Myocyte (in vitro differentiated cells): ENCODE measurements at places on chromosomes 16 and 17.

- peak; percentile 33 for DNase-seq
Observed at GRCh38 chr16:8572919-8573724, 17.2 kb downstream of the TMEM114 start.

DNA sequence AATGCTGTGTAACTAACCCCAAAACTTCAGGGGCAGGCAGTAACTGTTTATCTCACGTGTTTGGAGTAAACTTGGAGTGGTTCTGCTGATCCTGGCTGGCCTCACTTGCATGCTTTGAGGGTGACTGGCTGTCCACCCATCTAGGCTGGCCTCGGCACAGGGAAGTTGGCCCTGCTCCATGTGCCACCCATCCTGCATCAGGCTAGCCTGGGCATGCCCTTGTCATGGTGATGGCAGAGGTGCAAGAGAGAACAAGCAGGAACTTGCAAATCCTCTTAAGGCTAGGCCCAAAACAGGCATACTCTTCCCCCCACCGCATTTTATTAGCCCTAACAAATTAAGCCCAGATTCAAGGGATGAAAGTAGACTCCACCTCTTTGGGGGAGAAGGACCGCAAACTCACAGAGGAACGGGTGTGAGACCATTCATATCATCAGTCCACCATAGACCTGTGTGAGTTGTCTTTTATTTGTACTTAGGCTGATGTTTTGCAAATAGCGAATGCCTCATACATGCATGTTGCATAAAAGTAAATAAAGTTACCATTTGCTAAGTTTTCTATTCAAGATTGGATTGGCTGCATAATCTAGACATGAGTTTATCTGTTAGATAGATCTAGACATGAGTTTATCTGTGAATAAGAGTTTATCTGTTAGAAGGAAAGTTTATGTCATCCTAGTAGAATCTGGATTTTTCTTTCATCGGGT lies 221.0 kb downstream of the CCDC182 start:
- DNase-seq, result peak; percentile 90

- DNase-seq, result peak; percentile 50
Observed at GRCh38 chr16:48556913-48557351, 53.0 kb downstream of the N4BP1 start.

- no peak for DNase-seq
Observed at GRCh38 chr16:47299587-47299986, 155.8 kb upstream of the NETO2 start.

GRCh38 chr16:19898924-19899604 lies 14.4 kb upstream of the GPRC5B start:
- peak; percentile 74 for DNase-seq

DNA sequence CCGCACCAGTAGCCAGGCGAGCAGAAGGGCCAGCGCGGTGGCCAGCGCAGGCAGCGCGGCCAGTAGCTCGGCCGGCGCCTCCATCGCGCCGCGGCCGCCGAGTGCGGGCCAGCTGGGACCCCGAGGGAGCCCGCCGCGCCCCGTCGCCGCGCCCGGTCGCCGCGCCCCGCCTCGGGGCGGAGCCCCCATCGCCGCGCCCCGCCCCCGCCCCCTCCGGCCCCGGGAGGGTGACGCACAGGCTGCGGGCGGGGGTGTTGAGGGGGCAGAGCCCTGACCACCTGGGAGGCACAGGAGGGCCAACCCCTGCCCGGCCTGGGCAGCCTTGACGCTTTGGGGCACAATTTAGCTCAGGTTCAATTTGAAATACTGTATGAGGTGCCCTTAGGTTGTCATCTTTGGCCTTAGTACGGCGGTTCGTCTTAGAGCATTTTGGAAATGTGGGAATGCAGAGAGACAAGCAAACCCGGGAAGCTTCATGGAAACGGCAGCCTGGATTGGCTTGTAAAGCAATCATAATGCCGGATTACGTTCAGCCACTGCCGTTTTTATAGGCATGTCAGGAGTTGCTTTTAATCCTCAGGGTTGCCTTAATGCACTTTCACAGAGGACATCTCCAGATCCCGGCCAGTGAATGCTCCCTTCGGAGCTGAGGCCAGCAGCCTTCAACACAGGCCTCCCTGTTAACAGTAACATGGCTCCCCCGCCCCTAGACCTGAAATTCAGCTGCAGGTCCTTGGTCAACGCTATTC lies at the start of gene MXRA7:
MXRA7 (minus strand) TSS at position 103 of the 749 bp plus-strand sequence; CDS start at position 84, 19 bp downstream.
- peak; percentile 84 for DNase-seq

DNA sequence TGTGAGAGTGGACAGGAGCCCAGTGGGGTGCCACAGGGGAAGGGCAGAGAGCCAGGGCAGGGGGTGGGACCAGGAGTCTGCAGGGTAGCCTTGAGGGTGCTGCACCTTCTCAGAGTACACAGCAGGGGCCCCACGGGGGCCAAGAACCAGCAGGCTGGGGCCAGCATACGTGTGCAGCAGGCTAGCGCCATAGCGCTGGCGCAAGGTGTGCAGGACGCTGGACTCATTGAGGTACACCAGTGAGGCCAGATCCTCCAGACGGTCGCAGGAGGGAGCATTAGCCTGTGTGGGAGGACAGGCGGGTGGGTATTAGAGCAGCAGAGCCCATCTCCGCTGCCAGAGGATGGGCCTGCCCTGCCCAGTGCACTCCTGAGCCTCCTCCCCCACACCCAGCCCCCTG lies 58.8 kb downstream of the MYO18A start:
- no peak for DNase-seq

DNA sequence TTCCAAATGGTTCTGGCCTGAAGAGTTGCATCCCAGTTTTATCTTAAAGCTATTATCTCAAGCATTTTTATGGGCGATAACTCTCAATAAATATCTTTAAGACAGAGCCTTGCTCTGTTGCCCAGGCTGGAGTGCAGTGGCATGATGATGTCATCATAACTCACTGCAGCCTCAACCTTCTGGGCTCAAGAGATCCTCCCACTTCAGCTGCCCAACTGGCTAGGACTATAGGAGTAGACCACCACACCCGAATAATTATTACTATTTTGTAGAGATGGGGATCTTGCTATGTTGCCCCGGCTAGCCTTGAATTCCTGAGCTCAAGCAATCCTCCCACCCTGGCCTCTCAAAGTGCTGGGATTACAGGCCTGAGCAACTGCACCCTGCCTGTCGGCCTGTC lies 26.1 kb upstream of the CYTH1 start:
- DNase-seq, result no peak

DNA sequence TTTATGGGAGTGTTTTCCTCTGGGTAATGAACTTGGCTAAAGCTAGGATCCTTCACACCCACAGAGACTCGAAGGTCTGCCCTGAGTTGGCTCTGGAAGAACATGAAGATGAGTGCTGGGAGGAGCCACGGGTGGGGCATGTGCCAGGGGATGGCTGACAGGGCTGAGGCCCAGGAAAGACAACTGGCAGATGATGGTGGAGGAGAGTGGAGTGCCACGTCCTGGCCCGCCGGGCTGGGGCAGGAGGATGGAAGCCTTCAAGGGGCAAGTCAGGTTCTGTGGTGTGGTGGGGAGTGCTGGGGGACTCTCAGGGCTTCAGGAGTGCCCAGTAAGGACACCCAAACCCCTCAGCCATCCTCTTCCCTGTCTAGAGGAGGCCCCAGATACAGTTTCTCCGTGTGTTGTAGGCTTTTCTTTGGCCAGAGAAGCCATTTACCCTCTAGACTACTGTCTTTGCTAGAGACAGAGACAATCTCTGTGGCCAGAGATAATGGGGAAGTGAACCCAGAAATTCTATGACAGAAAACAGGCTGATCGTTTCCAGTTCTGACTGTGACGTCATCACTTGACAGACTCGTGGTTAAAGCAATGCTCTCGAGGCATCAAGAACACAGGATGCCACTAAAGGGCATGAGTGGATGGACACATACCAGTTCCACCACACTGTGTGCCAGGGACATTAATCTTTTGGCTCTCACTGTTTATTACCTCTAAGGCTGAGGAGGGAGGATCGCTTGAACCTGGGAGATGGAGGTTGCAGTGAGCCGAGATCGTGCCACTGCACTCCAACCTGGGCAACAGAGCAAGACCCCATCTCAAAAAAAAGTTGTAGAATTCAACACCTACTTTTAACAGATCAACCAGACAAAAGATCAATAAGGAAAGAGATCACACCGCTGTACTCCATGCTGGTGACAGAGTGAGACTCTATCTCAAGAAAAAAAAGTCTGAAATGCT lies 18.6 kb upstream of the SLC5A10 start:
- DNase-seq, result no peak

DNA sequence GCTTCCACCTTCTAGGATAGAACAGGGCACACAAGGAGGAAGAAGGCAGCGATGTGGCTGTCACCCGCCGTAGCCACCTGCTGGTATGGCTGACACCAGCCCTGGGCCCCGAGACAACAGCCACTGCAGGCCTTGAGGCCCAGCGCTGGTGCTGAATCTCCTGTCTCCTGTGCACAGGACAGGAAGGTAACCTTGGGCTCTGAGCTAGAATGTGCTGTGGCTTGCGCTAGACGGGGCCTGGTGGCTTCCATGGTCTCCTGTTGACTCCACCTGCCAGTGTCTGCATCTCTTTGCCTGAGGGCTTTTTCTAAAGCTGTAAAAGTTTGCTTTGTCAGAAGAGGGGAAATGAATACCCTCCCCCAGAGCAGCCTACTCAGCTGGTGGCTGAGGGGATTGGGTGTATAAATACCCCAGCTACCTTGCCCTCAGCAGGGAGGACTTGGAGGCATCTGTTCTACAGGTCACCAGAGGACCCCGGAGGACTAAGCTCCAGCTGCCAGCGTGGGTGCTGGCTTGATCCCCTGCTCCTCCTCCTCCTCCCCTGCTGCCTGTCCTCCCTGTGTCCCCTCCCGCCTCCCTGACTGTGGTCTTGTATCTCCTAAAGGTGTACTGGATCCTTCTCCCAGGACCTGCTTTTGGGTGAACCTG lies 76.1 kb upstream of the SDK2 start:
- DNase-seq, result no peak

DNA sequence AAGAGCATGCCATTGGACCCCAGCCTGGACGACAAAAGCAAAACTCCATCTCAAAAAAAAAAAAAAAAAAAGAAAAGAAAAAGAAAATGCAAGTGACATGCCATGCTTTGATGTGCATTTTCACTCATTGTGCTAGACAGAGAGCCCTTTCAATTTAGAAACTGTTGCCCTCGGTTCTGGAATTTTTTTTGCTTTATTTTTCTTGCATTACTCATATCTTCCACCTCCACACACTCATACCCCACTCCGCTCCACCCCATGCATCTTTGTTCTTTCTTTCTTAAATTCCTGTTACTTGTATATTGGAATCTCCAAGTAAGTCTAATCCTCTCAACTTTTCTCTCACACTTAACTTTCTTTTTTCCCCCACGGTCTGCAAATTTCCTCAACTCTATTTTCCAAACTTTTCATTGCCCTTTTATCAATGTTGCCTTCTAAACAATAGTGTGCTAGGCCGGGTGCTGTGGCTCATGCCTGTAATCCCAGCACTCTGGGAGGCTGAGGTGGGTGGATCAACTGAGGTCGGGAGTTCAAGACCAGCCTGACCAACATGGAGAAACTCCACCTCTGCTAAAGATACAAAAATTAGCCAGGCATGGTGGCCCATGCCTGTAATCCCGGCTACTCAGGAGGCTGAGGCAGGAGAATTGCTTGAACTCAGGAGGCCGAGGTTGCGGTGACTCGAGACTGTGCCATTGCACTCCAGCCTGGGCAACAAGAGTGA lies 16.8 kb upstream of the SUZ12 start:
- no peak for DNase-seq

DNA sequence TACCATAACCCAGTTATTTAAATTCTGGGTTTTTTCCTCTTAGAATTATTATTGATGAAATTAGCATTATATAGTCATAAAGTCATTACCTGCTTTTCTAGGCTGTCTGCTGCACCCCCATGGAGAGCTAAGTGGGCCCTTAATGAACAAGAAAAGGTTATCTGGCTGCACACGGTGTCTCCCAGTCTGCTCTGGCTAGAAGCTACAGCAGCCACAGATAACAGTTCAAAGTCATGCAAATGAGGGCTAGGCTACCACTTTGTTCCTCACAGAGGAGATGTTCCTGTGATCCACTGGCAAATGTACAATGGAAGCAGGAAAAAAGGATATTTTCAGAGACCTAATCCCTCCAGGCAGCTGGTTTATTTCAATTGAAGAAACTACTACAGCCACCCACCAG lies 112.1 kb downstream of the SNX11 start:
- DNase-seq, result no peak

- DNase-seq, result no peak
Observed at GRCh38 chr16:80372341-80372740, 168.5 kb upstream of the DYNLRB2 start.

DNA sequence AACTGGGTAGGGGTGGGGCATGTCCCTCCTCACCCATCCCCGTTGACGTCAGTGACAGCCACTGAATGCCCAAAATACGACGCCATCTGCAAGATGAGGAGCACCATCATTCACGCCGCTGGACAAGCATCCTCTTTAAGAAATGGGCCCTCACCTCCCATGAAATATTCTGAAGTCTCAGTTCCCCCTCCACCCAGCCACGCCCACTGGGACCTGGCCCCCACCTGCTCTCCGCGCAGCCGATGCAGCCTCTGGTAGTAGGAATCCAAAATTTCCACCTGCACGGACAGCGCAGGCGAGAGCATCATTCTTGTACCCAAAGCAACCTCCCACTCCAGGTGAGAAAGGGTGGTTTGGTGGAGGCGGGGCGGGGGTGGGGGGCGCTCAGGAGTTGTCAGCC lies 5.6 kb downstream of the ITGA2B start:
- no peak for DNase-seq
